ENCODE measurements at places on chromosomes 4 and X.

DNA sequence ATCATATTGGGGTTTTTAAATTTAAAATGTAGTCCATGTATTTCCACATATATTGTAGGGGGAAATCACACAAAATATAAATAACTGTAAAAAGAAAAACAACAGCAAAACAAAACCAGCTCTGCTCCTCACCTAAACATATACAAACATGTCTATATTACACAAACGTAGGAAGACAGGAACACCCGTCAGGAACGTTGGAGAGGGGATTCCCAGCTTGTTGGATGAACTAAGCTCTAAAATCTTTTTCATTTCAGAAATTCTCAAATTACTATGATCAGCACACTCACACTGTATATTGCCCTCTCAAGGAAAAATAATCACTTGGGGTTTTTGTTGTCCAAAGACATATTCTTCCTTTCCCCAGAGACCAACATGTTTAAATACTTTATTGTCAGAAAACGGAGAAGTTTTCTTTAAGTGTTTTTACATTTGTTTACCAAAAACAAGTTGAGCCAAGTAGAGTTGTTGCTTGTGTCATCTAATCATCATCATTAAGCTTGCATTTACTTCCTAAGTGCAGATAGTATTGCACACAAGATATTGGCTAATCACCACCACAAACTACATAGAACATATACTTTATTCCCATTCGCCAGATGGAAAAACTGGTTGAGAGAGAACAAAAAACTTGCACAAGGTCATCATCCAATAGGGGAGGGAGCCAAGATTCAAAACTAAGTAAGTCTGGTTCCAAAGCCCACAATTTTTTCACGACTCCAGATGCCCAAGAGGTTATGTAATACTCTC is 2.4 kb upstream of the TLR10 start:
- no peak for DNase-seq

- no peak for DNase-seq
These were observed 46.5 kb downstream of the EVC start for GRCh38 chr4:5757536-5757935.

DNA sequence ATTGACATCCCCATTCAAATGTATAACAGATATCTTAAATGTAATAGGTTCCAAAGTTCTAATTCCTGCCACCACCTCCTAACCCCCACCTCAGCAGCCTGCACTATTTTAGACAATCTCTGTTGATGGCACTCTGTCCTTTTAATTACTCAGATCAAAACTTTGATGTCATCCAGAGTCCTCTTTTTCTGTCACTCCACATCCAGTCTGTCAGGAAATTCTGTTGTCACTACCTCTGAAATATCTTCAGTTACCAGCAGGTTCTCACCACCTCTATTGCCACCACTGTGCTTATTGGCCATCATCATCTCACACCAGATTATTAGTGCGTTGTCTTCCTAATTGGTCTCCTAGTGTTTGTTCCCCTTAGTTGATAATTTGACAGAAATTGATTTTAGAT is 76.2 kb downstream of the PTPN13 start:
- DNase-seq: no peak

GRCh38 chr4:101256222-101256621 is 91.1 kb downstream of the PPP3CA start:
- no peak for DNase-seq

GRCh38 chr4:110799211-110799610 is 176.3 kb upstream of the PITX2 start:
- DNase-seq: no peak

Data from activated CD8-positive, alpha-beta memory T cell treated with anti-CD3 and anti-CD28 coated beads for 1 hour (primary cell).